ENCODE measurements at places on chromosomes 12 and 14.
A peak's percentile ranks its signal among the peaks of the same experiment; 100 is the strongest.

GRCh38 chr12:76702946-76703345 is 61.0 kb upstream of the ZDHHC17 start:
- peaks cover 4% of the 10 kb centered on the region for H3K27me3 ChIP-seq
- no peaks in the 10 kb centered on the region for H3K36me3 ChIP-seq
- DNase-seq: no peak
- H3K4me3 ChIP-seq: no peak overlapping the region
- no peak overlapping the region for H3K27ac ChIP-seq

GRCh38 chr14:60655898-60656685 is 6.8 kb upstream of the SIX1 start:
- peak overlapping the region; percentile 80 for H3K4me3 ChIP-seq
- H3K27me3 ChIP-seq: peaks cover 97% of the 10 kb centered on the region
- no peak overlapping the region for H3K27ac ChIP-seq
- no peaks in the 10 kb centered on the region for H3K36me3 ChIP-seq

GRCh38 chr12:111992464-111992863 is 20.5 kb downstream of the TMEM116 start:
- H3K27me3 ChIP-seq: no peaks in the 10 kb centered on the region
- peaks cover 68% of the 10 kb centered on the region for H3K4me1 ChIP-seq
- H3K27ac ChIP-seq: peak overlapping the region; percentile 42
- peak overlapping the region; percentile 1 for H3K4me3 ChIP-seq
- no peak for DNase-seq
- peaks cover 7% of the 10 kb centered on the region for H3K36me3 ChIP-seq

DNA sequence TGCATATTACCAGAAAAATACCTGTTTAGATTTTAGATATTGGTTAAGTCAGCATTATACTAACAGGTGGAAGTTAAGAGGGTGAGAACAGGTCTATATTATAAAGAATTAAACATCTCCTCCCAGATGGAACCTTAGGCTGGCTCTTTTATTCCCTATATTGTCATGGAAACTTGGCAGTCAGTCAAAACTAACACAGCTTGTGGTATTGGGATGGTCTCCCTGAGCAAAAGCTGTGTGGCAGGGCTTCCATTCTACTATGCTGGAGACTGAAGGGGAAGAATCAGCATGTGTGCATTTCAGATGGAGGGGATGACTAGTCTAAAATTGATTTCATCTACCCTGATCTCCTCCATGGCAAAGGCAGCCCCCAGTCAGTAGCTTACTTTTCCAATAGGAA is 66.7 kb downstream of the SMOC1 start:
- no peaks in the 10 kb centered on the region for H3K4me1 ChIP-seq
- H3K4me3 ChIP-seq: no peak overlapping the region
- DNase-seq: no peak
- H3K36me3 ChIP-seq: no peaks in the 10 kb centered on the region

DNA sequence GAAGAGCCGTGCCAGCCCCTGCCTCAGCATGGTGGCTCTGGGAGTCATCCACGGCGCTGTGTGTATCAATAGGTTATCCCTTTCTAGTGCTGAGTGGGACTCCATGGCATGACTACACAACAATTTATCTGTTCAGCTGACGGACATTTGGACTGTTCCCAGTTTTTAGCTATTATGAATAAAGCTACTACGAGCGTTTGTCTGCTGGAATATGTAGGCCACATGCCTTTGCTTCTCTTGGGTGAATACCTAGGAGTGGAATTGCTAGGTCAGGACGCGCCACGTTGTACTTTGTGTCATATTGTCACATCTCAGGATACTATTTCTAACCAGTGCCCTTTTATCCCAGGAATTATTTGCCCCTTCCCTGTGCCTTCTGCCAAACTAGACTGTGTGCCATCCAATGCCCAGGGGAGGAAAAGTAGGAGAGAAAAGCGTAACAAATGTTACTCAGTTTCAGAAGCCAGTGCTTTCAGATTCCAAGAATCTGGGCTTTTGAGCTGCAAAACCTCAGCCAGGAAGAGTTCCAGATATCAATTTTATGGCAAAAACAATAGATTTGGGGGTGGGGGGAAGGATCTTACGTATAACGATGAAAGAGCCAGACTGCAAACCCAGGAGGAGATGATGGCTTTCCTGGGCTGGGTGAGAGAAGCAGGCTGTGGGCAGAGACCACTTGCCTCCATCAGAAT is 62.5 kb upstream of the NCOR2 start:
- no peak for DNase-seq
- no peaks in the 10 kb centered on the region for H3K4me1 ChIP-seq
- H3K36me3 ChIP-seq: no peaks in the 10 kb centered on the region

- peak overlapping the region; percentile 94 for H3K4me3 ChIP-seq
- H3K27me3 ChIP-seq: peaks cover 12% of the 10 kb centered on the region
- H3K27ac ChIP-seq: peak overlapping the region; percentile 97
- peaks cover 38% of the 10 kb centered on the region for H3K4me1 ChIP-seq
- no peak for DNase-seq
- H3K36me3 ChIP-seq: peaks cover 34% of the 10 kb centered on the region
These were observed 1.4 kb upstream of the TRMT61A start for GRCh38 chr14:103527408-103528145.

DNA sequence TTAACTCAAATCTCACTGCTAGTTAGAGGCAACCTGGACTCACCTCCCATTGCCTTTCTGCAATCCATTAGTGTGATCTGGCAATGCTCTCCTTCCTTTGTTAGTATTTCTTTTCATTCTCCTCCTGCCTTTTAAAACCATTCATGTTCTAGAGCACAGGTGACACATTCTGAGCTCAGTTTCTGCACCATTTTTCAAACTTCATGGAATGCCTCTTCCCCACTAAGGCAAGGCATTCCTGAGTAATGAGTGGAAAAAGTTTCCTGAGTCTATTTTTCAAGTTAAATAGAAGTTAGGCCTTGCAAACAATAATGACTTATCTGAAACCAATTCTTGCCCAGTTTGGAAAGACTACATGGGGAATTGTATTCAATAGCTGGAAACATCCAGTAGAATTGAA is 1001.8 kb downstream of the BCL11B start:
- peaks cover 5% of the 10 kb centered on the region for H3K4me1 ChIP-seq
- no peak overlapping the region for H3K27ac ChIP-seq
- DNase-seq: no peak
- H3K4me3 ChIP-seq: no peak overlapping the region

Measured in activated T-cell treated with anti-CD3 and anti-CD28 coated beads, Interleukin-2, amount 50 U/mL, for 24 hours (primary cell).